ENCODE measurements at places on chromosomes 12 and 14. TPM values are rescaled to one million over a fixed set of nuclear protein-coding genes. Genes with fewer than 3 reads are reported as not detected.

DNA sequence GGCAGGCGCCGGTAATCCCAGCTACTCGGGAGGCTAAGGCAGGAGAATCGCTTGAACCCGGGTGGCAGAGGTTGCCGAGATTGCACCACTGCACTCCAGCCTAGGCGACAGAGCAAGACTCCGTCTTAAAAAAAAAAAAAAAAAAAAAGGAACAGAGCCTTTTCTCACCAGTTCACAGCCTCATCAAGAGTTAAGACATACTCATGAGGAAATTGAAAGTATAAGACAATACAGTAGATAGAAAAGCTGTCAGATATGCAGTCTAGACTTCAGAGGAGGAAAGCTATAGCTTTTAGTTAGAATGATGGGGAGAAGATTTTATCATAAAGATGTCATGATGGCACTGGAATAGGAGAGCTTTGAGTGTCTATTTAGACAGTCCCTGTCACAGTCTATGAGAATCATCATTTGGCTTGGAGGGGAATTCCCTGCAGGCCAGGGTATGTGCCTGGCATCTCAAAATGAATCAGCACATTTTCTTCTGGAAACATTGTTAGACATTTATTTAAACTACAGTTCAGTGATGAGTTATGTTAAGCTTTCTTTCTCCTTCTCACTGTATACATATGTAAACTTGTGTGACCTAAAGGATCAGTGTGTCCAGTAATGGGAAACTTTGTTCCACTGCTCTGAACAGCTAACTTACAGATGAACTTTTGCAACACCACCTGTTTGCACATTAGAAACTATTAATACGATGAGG lies 2.9 kb upstream of the RAB35 start:
- DNase-seq: no peak

DNA sequence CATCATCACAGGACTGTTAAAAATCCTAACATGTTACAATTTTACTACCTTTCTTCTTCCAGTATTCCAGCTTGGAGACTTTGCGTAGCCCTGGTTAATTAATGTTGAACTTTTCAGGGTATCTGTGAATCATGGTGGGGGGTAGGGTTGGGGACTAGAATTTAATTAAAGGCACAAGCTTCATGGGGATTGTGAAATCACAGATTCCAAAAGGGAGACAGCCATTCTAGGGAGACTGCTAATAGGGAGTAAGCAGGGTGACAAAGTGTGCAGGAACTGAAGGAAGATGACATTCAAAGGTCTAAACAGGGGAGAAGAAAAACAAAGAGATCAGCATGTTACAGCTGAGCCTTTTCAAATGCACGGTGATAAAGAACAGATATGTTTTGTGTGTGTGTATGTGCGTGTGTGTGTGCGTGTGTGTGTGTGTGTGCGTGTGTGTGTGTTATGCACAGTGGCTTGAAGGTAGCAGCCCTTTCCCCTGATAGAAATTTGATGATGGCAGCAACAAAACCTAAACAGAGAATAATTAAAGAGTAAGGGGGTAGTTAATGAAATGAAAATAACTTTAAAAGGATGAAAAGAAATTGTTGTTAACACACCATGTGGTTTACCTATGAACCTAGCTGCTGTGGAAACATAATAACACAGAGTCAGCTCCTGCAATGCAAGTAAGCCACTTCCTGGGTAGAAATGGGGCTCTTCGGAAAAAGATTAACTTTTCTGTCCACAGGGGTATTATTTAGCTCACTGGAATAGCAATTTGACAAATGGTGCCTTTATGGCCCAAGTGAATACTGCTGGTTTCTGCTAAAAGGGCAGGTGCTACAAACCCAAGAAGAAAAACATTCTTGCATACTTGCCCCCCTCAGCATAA lies 581.7 kb downstream of the DIO2 start:
- DNase-seq: no peak

DNA sequence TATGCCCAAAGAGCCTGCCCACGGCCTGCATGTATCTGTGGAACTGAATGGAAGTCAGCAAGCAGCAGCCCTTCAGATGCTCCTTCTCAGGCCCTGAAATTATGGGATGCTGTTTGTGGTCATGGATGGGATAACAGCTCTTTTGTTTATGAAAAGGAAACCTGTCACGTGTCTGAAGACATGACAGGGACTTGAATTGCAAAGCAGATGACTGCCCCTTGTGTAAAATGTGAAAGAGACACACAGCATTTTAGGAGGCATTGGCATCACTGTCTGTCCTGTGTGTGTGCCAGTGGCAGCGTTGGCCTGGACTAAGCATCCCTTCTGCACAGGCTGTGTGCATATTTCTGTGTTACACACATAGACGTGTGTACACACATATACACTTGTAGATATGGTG lies 192.1 kb downstream of the VRK1 start:
- DNase-seq: no peak

DNA sequence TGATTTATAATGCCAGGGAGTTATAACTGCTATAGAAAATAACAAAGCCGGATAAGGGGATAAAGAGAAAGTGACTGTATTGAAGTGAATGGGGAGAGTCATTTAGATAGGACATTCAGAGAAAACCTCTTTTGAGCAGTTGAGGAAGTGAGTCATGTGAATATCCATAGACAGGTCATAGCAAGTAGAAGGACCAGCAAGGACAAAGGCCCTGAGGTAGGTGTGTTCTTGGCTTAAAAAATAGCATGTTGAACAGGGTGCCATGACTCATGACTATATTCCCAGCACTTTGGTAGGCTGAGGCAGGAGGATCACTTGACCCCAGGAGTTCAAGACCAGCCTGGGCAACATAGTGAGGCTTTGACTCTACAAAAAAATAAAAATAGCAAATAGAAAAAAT lies 51.5 kb upstream of the RAP1B start:
- no peak for DNase-seq

GRCh38 chr12:124454735-124455134 lies 112.7 kb downstream of the NCOR2 start:
- no peak for DNase-seq

Gene FGF6
- not detected for total RNA-seq

Data from left ventricle myocardium superior (tissue), 1 donor.